ENCODE measurements at places on chromosomes 1 and 21.

GRCh38 chr1:69777971-69778370 lies 210.2 kb downstream of the LRRC7 start:
- DNase-seq: no peak

- DNase-seq: no peak
Observed at GRCh38 chr1:11841245-11842153, 6.1 kb downstream of the NPPA start.

DNA sequence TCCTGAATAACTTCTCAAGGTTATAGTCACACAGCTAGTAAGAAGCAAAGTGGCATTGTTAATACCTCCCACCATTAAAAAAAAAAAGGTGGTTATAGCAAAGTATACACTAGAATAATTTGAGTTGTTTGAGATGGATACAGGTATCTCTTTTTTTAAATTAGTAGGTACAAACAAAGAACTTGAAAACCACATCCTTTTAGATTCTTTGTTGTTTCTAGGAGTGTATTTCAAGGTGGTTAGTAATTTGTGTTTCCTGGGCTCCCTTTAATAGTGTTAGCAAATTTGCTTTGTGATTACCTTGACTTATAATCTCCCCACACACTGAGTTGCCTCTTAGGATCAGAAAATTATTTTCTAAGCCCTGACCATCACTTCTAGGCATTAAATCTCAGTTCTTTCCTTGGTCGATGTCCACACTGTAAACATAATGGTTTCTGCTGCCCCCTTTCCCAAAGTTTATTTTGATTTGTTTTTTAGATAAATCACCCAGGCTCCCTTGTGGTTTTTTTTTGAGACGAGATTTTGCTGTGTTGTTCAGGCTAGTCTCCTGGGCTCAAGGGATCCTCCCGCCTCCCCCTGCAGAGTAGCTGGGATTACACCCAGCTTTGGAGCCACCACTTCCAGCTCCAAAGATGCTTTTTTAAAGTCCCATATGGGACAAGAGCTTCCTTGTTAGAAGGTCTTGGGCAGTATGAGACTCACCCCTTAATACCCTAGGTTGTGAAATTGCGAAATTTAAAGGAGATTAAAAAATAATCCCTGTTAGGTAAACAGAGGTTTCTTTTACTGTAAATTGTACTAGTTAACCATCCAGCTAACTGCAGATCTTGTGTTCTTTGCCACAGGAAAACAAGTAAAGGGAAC lies 6.2 kb downstream of the AKIRIN1 start:
- DNase-seq: no peak

- DNase-seq: no peak
Observed at GRCh38 chr1:43930949-43931275, 2.7 kb upstream of the ARTN start.

DNA sequence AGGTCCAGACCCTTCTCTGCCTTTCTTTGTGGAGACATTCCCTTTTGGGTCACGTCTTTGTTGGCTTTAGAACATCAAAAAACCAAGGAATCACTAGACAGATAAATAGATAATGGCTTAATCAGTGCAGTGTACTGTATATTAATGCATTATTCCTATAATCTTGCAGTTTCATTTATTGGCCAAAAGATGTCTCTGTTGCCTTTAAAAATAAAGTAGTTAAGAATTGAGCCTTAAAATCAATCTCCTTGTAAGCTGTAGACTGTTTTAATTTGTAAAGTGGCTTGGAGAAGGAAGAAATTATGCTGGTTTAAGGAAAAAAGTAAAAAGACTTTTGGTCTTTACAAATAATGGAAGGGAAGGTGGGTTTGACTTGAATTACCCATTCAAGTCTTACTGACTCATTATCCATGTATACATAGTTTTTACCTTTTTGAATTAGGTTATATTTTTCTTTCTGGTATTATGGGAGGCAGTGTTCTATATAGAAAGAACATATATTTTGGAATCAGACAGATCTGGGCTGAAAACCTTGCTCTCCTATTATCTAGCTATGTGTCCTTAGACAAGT lies 84.6 kb downstream of the VPS13D start:
- DNase-seq: no peak

Measured in stimulated activated CD8-positive, alpha-beta memory T cell treated with anti-CD3 and anti-CD28 coated beads, Interleukin-12 subunit alpha, Interleukin-12 subunit beta, amount 100 ng/mL, for 4 hours (primary cell).